Eye (tissue), 1 donor: ENCODE measurements at places on chromosomes 11 and 22.

GRCh38 chr11:126746443-126746842, 254.1 kb downstream of the KIRREL3 start:
- no peak for DNase-seq

DNA sequence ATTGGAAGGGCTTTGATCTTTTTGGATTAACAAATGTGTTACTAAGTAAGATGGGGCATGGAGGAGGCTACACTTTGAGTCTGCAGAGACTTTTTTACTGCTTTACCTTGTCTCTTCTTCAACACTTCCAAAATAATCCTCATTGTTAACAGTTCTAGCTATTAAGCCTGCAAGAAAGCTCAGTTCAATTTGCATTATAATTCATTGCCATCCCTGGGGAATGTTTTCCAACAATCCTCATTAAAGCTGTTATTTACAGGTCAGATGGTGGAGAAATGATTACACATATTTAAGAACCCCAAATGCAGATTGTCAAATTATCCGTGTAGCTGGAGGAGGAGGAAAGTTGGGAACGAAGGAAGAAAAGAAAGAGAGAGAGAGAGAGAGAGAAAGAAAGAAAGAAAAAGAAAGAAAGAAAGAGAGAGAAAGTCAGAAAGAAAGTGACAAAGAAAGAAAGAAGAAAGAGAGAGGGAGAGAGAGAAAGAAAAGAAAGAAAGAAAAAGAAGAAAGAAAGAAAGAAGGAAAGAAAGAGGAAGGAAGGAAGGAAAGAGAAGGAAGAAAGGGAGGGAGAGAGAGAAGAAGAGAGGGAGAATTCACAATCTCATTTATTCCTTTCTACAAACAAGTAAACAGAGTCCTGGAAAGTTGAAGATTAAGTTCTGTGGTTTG, 443.9 kb downstream of the INSC start:
- DNase-seq = no peak

- no peak for DNase-seq
Measured at GRCh38 chr11:70887542-70887827, 364.9 kb downstream of the SHANK2 start.

- DNase-seq = no peak
Measured at GRCh38 chr22:46524203-46524740, 13.1 kb downstream of the CELSR1 start.

- DNase-seq = no peak
Measured at GRCh38 chr11:117610045-117610444, 187.0 kb downstream of the DSCAML1 start.
